ENCODE measurements at places on chromosomes 11 and 22.

DNA sequence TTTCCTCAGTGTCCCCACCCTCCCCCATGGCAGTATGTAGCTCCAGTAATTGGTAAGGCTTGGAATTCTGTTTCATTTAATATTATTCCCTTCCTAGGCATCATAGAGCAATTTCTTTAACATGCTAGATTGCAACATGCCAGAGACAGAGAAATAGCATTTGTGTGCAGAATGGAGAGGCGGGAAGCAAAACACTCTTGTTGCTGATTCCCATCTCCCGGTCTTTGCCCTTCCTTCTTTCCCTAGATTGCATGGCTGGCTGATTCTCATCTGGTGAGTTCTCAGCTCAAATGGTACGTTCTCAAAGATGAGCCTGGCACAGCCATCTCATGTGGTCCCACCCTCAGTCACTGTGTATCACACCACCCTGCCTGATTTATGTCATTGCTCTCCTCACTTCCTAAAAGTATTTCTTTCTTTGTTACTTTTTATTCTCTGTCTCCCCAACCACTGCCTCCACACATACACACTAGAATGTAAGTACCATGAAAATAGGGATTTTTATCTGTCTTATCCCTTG is 66.9 kb downstream of the ARFGAP2 start:
- no peak for DNase-seq

GRCh38 chr11:7936615-7937014 is 4.9 kb downstream of the OR10A3 start:
- no peak for DNase-seq

DNA sequence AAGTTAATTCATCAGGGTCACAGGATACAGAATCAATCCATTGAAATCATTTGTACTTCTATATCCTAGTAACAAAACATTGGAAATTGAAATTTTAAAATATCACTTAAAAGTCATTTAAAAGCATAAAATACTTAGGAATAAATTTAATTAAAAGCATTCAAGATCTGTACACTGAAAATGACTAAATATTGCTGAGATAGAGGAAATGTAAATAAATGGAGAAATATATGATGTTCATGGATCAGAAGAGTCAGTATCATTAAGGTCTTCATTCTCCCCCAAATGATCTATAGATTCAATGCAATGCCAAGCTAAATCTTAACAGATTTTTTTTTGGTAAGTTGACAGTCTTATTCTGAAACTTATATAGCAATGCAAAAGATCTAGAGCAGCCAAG is 49.8 kb downstream of the RRP8 start:
- no peak for DNase-seq

DNA sequence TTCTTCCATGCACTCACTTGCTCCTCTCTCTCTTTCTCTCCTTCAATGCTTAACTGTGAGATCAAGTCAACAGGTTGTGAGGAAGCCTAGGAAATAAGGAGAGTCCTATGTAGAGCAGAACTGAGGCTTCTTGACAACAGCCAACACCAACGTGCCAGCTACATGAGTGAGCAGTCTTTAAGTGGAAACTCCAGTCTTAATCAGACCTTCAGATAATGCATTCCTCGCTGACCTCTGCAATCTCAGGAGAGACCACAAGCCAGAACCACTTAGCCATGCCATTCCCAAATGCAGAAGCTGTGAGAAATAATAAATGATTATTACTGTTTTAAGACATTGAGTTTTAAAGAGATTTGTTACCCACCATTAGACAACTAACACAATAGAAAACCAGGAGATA is 6.1 kb upstream of the TEAD1 start:
- no peak for DNase-seq

- no peak for DNase-seq
Measured at GRCh38 chr11:44862558-44863101, 88.1 kb downstream of the TP53I11 start.

- no peak for DNase-seq
Measured at GRCh38 chr11:428295-428694, 13.5 kb upstream of the SIGIRR start.

GRCh38 chr22:35634943-35635540 is 13.2 kb upstream of the APOL6 start:
- DNase-seq, result no peak

DNA sequence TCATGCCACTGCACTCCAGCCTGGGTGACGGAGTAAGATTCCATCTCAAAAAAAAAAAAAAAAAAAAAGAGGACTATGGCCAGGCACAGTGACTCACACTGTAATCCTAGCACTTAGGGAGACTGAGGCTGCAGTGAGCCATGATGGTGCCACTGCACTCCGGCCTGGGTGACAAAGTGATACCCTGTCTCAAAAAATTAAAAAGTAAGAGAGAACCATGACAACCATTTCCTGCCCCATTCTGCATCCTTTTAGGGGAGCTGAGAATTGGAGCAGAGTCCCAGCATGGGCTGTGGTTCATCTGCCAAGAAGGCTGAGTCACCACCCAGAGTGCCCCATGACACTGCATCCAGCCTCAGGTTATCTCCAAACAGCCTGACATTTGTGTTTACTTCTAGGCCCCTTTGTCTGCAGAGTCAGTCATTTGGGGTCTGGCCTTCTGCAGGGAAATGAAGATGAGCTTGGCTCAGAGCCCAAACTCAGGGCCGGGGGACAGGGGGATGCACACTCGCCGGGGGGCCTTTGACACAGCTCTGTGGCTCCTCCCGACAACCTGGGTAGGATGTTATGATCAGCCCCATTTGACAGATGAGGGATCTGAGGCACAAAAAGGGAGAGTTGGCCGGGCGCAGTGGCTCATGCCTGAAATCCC is 4.7 kb downstream of the CSDC2 start:
- no peak for DNase-seq

DNA sequence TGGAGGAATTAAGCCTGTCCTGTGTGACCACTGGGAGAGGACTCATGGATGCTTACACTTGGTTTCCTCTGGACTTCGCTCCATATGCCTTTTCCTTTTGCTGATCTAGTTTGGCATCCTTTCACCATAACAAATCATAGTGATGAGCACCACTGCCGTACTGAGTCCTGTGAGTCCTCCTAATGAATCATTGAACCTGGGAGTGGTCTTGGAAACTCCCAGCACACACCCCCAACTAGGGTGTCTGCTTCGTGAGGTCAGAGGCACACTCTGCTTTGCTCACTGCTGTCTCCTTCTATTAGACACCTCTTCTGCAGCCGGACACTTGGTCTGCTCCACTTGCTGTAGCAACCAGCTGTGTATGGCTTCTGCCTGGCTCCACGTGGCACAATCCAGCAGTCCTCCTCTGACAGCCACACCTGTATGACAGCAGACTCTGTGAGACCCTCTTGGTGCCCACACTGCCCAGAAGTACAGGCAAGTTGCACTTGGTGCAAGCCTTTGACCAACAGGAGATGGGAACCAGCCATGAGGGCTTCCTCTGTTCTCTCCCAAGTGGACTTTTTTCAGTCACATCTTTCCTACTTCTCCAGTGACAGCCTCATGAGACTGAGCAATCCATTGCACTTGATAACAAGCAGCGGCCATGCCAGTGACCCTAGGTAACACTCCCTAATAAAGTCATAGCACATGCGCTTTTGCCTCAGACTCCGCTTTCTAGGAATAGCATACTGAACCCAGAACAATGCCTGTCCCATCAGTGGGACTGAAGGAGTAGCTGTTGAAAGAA is 65.0 kb upstream of the HMGXB4 start:
- DNase-seq, result no peak

DNA sequence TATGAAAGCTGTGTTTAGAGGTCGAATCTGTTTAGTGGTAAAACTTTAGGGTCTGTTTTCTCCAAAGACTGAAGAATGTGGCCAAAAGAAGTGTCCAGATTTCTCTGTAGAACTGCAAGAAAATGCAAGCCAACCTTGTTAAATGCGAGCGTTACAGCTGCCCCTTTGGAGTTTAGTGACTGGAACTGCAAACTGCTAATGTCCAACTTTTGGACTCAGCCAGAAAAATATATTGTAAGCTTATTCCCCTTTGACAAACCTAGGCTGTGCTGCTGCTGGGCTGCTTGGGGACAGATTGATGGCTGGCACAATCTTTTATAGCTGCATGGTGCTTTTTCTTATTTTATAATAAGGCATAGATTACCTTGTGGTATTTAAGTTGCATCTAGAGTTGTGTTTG is 3.9 kb downstream of the TEAD1 start:
- no peak for DNase-seq

DNA sequence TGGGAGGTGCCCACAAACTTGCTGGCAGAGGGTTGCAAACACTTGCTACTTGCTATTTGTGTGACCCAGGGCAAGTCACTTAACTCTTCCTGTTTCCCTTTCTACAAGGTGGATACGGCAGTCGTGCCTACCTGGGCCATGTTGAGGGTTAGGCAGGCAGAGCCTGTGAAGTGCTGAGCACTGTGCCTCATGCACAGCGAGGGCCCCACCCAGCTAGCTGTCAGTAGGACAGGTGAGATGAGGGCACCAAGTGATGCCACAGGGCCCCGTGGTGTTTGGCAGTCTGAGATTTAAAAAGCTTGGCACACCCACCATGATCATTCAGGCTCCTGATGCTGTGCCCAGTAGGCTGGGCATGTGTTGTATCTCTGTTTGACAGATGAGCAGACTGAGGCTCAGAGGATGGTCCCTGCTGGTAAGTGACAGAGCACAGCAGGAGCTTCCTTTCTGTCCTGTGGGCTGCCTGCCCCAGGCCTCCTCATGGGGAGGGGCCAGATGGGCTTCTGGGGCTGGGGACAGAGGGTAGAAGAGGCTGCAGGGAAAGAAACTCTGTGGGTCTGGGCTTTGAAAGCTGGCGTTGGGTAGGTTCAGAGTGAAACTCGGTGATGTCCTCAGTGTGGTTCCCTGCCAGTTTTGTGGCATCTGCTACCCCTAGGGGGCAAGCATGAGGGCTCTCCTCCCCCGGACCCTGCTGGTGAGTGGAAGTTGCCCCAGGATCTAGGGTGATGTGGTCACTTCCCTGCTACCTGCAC is 59.3 kb downstream of the TSPAN18 start:
- no peak for DNase-seq

DNA sequence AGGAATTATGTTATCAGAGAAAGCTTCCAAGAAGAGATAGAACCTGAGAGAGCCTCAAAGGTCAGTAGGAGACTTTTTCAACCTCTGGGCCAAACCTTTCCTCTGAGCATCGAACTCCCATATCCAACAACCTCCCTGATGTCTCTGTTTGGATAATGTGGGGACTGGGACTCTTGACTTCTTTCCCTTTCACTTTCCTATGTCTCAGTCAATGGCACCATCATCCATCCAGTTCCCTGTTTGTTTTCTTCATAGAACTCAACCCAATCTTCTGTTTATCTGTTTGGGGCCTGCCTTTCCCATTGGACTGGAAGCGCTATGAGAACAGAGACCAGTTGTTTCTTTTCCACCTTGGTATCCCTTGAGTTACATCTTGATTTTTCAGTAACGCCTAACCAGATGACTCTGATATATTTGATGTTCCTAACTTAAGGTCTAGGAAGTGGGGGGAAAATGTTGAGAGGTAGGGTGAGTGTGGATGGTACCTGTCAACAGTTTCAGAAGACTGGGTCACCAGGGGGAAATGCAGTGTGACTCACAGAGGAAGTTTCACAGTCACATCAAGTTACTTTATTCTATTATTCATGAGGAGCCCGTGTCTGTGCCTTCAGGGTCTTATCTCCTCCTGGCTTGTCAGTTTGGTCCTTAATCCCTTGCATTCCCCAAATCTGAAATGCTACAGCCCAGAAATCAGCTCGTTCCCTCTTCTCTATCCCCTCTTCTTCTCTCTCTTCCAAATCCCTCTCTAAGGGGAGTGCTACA is 4.5 kb upstream of the KCNE3 start:
- DNase-seq, result no peak

DNA sequence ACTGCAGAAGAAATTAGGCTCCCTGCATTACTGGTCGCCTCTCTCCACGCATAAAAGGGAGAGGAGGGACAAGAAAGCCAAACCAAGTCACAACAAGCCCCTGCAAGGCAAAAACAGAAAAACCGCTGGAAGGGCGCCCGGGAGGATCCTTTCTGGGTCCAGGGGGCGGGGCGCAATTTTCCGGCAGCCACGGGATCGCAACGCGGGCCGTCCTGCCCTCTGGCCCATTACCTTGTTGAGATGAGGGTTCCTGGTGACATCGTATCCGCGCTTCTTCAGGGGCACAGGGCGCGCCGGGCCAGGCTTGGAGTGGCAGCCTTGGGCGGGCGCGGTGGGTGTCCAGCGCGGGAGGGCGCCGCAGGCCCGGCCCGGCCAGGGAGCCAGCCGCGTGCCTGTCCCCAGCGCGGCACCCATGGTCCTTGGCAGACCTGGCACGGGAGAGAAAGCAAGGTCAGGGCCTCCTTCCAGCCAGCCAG is 847 bp downstream of the ME3 start:
- DNase-seq, result no peak

DNA sequence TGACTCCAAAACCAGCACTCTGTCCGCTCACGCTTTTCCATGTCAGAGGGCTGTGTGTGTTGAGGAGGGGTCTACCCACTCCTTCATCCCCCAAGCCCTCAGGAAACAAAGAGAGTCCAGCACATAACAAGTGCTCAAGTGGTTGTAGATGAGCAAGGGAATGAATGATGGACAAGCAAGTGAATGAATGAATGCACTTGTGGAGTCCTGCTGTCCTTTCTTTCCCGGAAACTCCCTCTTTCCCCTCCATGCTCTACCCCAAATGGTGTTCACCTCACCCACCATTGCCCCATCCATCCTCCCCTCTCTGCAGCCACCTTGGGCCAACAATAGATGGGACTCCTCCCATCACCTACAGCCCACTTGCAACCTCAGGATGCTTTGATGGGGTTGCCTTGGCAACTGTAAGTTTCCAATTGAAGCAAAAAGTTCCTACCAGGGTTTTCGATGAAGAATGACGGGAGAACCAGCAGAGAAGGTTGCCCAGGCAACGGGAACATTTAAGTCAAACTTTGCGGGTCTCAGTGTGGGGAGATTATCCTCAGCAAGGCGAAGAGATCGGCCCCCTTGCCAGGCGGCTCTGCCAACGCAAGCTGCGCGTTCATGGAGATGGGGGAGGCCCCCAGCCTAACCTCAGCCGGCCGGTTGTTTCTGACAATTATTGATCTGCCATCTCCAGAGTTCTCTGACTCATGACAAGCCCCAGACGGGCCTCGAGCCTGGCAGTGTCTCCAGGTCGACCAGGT is 51.1 kb downstream of the MCM5 start:
- no peak for DNase-seq

DNA sequence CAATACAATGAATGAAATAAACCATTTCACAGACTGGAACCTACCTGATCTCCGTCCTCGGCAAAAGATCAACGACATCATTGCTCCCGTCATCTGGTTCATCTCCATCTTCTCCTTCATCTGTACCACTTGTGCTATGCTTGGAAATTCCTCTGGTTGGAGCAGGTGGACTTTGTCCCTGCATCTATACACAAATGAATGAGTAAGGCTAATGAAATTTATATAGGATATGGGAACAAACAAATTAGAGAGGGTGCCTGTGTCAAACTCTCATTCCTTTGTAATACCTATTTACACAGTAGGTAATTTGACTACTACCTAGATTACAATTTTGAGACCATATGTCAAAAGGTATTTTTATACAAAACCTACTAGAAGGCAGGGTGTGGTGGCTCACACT is 59.4 kb downstream of the F2 start:
- DNase-seq, result no peak
